ENCODE measurements at places on chromosomes 7 and 10.

DNA sequence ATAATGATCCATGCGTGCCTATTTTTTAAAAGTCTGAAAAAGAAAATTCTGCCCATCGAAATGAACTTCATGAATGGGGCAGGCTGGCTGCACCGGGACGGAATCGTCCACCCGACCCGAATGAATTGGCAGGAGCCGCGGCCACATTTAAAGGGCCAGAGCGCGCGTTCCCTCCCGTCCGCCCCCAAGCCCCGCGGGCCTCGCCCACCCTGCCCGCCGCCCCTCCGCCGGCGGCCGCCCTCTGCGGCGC, 319 bp upstream of the GATA3 start:
- no peak for DNase-seq

DNA sequence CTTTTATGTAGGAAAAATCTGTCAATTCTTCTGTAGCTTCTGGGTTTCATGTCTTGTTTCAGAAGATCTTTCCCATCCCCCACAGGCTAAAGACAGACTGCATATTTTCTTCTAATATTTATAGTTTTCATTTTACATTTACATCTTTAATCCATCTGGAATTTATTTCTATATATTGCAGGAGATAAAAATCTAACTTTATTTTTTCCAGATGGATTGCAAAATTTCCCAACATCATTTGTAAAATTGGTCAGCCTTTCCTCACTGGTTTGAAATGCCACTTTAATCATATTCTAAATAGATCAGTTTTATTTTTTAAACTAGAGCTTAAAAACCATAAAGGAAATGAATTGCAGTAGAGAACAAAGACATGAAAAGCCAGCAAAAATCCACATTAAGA, 46.9 kb downstream of the TMEM26 start:
- DNase-seq: no peak

DNA sequence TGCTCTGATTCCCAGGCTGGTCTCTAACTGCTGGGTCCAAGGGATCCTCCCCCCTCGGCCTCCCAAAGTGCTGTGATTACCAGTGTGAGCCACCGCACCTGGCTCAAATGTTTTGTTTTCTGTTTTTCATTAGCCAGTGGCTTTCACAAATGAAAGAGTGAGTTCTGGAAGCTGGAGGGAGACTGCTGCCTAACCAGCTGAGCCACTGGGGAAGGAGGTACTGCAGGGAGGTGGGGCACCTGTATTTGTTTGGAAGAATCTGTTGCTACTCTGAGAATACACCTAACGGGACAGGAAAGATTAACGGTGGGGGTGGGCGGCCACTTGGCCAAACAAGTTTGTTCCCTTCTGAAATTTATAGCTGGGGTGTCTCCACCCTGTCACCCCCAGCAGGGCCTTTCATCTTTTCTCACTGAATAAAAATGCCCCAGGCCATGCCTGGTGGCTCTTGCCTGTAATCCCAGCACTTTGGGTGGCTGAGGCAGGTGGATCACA, 4.7 kb downstream of the STOX1 start:
- no peak for DNase-seq

GRCh38 chr7:140654109-140654387, 13.4 kb upstream of the DENND2A start:
- no peak for DNase-seq

DNA sequence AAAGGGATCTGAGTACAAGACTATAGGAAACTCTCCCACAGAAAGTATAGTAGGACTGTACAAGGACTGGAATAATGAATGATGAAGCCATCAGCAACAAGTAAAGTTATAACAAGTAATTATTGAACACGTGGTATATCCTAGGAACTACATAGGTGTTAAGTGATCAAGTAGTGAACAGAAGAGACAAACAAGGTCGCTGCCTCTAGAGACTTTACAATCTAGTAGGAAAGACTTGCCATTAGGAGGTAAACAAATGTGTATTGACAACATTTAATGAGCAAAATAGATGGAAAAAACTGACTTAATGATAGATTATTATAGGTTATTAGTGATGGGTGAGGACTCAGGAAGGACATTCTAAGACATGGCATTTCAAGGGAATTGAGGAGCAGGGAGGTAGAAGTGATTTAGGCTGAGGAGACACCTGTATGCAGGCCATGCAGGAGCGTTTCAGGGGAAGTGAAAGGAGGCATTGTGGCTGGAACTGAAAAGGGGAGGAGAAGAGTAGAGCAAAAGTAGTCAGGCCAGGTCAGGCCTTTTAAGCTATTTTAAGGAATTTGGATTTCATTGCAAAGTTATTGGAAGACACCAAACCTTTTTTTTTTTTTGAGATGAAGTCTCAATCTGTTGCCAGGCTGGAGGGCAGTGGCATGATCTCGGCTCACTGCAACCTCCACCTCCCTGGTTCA, 8.5 kb upstream of the GLCCI1 start:
- no peak for DNase-seq

- DNase-seq: peak; percentile 13
These were observed 5.4 kb downstream of the LOXL4 start for GRCh38 chr10:98262571-98262970.

- DNase-seq: no peak
These were observed 78.5 kb downstream of the CDCA7L start for GRCh38 chr7:21867226-21867625.

- no peak for DNase-seq
These were observed 169.9 kb downstream of the RNF133 start for GRCh38 chr7:122528879-122529481.

DNA sequence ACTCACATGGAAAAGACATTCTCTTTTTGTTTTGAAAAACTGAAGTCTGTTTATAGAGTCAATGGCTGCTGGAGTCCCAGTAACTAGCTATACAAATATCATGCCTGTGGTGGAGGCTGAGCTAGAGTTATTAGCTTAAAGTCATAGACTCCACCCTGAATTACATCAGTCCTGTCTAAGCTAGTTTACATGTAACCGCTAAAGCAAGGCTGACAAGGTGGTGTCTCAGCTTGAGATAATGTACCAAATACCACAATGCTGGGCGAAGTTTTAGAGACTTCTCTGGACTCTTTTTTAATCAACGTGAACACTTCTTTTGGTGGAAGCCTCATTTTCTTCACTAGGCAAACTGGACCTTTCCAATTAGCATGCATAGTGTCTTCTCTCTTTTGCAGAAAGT, 219.4 kb downstream of the ANK3 start:
- DNase-seq: no peak

DNA sequence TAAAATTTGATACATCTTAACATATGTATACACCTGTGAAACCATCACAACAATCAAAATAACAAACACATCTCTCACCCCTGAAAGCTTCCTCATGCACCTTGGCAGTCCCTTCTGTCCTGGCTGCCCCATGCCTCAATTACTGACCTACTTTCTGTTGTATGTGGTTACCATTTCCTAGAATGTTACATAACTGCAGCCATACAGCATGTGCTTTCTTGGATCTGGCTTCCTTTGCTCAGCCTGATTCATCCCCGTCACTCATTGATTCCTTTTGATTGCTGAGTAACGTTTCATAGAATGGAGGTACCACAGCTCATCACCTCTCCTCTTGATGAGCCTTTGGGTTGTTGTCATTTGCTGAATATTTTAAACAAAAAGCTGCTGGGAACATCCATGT, 165.3 kb downstream of the CELF2 start:
- no peak for DNase-seq

GRCh38 chr10:45429790-45430189, 55.8 kb downstream of the ALOX5 start:
- DNase-seq: no peak

- peak; percentile 7 for DNase-seq
These were observed 767 bp downstream of the KRIT1 start for GRCh38 chr7:92244808-92245486.

GRCh38 chr10:128062881-128063563, 63.2 kb downstream of the MKI67 start:
- DNase-seq: peak; percentile 65

GRCh38 chr7:22821702-22822485, 755 bp downstream of the TOMM7 start:
- no peak for DNase-seq

- DNase-seq: no peak
These were observed 23.2 kb downstream of the PILRA start for GRCh38 chr7:100396421-100396982.

DNA sequence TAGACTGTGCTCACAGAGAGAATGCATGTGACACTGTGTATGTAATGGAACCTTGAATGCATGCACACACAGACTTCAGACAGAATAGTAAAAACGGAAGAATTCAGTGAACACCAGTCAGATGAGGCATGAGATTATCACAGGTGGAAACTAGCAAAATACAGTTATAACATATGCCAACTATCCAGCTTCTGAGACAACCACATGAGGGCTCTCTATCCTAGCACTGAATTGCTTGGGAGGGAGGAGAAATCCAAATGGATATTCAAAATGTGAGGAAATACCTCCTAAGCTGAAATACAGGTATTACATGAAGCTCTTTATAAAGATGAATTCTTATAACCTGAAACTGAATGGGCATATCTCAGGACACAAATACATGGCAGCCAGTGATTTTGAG, 30.6 kb downstream of the GARS1 start:
- DNase-seq: no peak

- no peak for DNase-seq
These were observed 153.4 kb upstream of the LANCL2 start for GRCh38 chr7:55211726-55212125.

- peak; percentile 56 for DNase-seq
These were observed at the start of gene CALHM2 for GRCh38 chr10:103451831-103452505. Gene CALHM2, minus strand, starts transcription at chr10:103452370. Its CDS starts 2,429 bp downstream, at chr10:103449941.

DNA sequence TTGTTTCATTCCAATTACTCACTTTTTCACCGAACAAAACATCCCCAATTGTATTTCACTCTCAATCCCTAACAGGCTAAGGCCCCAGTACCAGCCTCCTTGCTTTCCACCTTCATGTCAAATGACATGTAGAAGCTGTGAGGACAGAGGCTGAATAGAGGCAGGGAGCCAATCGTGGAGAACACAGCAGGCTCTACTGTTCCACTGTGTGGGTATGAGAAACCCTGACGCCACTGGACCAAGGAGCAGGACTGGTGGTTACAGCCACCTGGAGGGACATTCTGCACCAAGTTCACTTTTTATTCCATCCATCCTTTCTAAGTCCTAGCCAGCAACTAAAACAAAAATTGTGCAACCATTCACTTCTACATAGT, 502.8 kb downstream of the SORCS1 start:
- no peak for DNase-seq

DNA sequence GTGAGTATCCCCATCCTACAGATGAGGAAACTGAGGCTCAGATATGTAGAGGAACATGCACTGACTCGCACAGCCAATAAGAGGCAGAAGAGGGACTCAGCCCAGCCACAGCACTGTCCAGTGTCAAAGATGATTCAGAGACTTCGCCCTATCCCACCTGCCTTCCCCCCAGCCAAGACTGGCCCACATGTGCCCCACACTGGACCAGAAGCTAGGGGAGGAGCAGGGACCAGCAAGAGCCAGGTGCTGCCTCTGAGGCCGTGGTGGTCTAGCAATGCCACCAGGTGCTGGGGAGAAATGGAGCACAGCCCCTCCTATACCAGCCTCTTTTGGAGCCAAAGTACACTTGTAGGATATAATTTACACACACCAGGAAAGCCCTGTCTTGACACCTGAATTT, 22.3 kb downstream of the GRID1 start:
- DNase-seq: no peak

DNA sequence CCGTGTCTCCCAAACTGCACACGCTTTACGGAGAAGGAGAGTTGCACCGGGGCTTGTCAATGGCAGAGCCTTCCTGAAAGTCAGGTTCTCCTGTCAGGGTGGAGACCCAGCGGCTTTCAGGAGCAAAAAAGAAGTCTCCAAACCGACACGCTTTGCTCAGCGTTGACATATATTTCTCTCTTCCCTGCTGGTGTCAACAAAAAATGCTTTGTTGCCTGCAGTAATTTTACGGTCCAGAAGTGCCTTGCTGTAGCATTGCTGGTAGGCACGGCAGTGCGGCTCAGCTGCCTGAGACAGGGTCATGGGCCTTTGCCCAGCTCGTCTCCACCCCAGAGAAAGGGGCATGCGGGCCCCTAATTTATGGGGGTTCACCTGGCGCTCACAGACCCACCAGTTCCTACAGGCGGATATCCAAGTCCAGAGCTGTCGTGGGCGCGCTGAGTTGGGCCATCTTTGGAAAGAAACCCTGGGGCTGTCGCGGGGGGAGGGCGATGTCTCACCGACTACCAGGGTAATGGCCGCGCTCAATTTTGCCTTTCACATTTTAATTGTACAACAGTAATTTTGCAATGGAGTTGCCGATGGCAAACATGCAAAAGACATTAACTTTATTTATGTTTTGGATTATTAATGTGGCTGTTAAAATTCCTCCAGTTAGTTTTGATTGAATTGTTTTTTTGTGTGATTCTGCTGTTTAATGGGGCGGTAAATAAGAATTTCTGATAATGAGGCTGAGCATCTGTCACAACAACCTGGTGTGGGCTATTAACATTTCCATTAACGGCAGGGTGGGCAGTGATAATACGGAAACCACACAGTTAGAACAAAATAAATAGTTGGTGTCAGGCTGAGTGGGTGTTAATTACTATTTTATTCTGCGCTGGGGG, 478.2 kb upstream of the FOXK1 start:
- no peak for DNase-seq

- DNase-seq: no peak
These were observed 264.5 kb downstream of the SDHAF3 start for GRCh38 chr7:97381815-97382554.

DNA sequence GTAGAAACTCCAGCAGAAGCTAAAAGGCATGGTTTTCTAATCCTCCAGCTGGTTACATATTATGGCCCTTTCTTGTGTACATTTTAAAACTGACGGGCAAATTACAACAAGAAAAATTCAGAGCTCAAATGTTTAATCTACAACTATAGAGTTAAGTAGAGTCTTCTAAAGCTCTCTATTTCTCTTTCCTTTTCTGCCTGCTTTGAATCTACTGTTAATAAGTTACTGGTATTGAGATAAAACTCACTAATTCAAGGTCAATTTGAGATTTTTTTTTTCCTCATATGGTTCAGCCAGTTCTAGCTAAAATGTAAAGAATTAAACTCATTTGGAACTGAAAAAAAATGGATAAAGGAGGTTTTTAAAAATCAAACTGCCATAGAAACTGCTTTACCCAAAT, 1.6 kb upstream of the PRSS37 start:
- no peak for DNase-seq

DNA sequence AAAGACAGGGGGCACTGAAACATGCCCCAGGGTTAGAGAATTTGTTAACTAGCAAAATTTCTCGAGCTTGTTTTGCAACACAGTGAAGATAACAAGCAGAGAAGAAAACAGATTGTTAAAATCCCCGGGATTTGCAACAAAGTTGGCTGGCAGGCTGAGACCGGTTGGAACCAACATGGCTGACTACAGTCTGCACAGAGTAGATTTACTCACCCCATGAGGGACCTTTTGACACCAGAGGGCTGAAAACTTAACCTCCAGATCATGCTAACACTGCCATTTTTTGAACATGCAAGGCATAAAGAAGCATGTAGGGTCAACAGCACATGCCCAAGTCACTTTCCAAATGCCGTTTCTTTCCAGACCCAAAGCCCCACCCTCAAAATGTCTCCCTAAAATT, 95.2 kb upstream of the TMEM26 start:
- no peak for DNase-seq

Data from bone marrow (tissue), 2 donors.